ENCODE measurements at places on chromosomes 3 and 15. TPM values are rescaled to one million over a fixed set of nuclear protein-coding genes. Genes with fewer than 3 reads are reported as not detected.

SH2D7 gene
- 4.2 TPM for total RNA-seq

EPB42 gene
- not detected for total RNA-seq

KY gene
- total RNA-seq = not detected

DNA sequence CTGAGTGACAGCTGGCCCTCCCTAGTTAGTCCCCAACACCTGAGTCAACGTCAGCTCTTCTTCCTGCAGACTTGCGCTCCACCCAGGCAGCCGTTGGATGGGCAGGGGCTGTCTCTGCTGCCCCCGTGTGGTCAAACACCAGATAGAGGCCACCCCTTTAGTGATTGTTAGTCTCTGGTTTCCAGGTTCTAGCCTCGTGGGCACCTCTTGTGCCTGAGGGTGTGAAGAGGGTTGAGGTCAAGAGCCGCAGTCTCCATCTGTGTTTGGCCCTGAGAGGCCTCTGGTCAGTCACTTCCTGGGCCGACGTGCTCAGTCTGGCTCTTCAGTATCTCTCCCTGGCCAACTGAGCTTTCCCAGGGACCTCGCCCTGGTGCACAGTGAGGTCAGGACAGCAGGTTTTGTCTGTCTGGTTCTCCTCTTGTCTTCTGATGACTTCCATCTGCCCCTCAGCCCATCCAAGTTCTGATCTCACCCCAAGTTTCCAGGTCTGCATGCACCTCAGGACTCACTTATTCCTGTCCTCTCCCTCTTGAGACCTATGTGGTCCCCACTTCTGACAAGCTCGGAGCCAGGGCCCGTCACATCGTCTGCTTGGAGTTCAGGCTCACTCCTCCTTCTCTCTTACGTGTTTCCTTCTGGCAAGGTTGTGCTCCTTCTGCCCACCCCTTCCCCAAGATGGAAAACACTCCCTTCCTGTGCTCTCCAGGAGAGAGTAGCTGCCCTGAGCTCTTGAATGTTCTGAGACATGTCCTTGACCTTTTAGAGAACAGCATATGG is 20.9 kb downstream of the CD276 start:
- DNase-seq = peak; percentile 48

- DNase-seq = no peak
These were observed 44.8 kb upstream of the RAF1 start for GRCh38 chr3:12708584-12709192.

DNA sequence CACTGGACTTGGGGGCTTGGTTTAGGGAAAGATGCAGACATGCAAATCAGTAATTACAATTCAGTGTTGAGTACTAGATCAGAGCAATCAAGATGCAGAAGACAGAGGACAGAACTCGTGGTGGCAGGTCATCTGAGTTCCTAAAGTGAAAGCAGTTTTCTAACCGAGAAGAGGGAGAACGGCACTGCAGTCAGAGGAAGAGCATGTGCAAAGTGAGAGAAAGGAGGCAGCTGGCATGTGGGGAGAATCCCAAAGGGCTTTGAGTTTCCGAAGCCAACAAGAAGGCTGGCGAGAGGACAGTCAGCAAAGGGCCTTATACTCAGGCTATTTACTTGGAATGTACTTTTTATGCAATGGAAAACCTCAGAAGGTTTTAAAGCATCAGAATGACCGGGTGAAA is 87.0 kb downstream of the ANP32A start:
- DNase-seq = no peak

Data from Peyer's patch (tissue), 4 donors.